Skeletal muscle cell (primary cell): ENCODE measurements at places on chromosomes 2 and 18.

DNA sequence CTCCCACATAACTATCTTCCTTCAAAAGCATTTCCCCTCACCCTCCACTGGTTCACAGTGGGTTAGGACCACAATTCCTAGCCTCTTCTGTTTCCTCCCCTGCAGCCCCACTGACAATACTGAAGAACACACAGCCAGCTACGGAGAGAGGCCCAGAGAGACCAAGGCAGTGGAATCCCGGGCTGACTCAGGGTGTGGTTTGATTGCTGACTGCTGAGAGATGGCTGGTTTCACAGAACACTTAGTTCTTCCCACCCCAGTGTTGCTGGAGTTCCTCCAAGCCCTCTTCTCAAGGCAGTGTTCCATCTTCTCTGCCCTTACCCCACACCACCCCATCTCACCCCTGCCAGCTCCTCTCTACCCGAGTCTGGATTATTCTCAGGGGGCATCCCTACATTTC is 43.3 kb upstream of the ZFP36L2 start:
- peak; percentile 98 for DNase-seq

GRCh38 chr2:106044021-106044420 is 150.1 kb downstream of the UXS1 start:
- DNase-seq: no peak

GRCh38 chr2:34660741-34661140 is 1061.6 kb upstream of the FAM98A start:
- DNase-seq: no peak

- peak; percentile 45 for DNase-seq
Observed at GRCh38 chr2:9914384-9915065, 37.0 kb upstream of the GRHL1 start.

DNA sequence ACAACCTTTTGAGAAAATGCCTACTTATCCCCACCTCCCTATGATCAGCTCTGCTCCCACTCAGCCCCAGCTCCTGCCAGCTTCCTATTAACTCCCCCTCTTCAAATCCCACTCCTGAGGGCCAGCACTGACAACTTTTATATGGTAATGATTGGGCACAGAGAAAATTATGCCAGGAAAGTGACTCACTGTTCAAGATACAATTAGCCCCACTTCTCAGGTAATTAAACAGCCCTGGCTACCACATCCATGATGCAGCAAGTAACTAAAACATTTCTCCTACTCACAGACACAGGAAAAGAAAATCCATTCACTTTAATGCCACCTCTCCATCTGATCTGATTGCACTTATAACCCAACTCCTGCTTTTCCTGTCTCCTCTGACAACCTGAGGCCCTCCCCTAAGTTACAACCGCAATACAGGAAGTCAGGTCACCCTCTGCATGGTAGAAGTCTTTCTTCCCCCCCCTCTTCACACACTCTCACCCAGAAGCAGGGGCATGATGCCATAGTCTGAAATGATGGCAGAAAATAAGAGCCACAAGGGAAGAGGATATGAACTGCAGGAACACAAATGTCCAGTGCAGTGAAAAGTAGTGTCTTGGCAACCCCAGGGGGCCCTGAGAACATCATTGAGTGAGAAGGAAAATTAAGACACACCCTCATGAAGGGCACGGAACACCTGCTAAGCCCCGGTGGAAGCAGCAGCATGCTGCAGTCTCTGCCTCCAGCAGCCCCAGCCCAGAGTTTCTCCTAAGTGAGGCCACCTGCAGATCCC is 54.4 kb downstream of the STK39 start:
- no peak for DNase-seq

DNA sequence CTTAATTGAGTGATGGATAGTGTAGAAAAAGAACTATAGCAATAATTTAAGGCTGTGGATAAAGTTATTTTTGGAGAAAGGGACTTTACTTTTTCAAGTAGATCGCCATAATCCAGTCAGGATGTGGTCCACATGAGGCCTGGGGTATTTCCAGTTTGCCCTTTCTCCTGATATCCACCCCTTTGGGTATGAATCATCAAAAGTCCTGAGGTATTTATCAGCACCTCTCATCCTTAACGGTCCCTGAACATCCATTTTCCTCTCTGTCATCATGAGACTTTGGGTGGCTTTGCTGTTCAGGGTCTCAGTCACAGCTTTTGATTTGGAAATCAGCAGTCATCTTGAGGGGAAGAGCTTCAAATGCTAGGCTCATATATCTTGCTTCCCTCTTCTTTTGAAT is 39.3 kb upstream of the ELAC1 start:
- DNase-seq: no peak

DNA sequence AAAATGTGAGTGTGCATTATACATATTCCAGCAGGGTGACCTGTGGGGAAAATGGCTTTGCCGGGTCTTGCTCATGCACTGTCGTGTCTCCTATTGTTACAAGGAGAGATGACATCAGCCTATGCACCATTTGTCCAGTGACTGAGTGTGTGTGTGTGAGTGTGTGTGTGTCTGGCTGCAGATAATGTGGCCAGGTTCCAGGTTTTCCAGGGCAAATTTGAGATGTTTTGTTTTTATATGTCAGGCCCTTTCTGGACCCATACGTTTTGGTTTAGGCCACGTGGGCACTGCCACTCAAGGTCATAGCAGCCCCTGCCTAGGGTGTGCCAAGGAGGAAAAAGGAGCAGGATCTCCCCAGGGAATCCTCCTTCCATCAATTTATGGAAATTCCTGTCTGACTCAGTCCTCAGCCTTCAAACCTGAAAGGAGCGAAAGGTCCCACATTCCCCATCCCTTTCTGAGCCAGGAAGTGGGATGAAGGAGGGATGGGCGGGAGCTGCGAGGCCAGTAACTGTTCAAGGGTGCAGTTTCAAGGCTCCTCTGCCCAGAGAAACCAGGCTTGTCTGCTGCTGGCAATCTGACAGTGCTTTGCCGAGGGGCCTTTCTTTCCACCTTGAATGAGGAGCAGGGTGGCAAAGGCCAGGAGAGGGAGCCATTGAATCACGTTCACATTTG is 93.0 kb upstream of the SMAD2 start:
- DNase-seq: peak; percentile 61
